Stimulated activated CD8-positive, alpha-beta memory T cell treated with anti-CD3 and anti-CD28 coated beads, Interleukin-7, amount 100 ng/mL, for 1 hour (primary cell): ENCODE measurements at places on chromosomes 3 and 15.

- DNase-seq, result no peak
These were observed 1.7 kb downstream of the SLMAP start for GRCh38 chr3:57757642-57758297.

- no peak for DNase-seq
These were observed 162.5 kb downstream of the FNDC3B start for GRCh38 chr3:172201870-172202236.

DNA sequence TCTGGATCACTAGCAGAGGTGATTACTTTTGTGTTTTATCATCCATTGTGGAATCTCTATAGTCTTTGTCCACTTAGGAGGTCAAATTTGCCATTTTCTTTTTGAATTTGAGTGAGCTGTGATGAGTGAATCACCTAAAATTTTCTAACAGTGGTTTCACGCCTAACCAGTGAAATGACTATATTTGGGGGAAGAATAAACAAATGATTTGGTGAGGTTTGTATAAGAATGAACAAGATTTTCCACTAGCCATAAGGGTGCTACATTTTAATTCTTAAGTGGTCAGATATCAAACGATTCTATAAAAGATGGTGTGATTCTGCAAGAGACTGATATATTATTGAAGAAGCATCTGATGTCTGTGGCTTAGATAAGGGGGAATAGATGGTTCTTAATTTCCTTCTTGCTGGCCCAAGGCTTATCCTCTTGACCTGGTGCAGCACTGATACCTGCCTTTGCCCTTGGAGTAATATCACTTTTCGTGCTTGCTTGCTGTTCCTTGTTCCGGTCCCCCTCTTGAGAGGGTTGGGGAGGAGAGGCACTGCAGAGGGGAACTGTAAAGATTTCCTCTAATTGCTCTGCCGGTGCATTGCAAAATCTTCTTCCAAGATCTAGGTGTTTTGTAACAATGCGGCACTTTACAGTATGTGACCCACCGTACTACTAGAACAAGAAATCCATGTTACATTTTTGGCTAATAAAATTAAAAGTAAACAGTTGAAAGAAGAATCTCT is 14.5 kb downstream of the C3orf20 start:
- DNase-seq, result no peak

- no peak for DNase-seq
These were observed 99.1 kb downstream of the SSR3 start for GRCh38 chr3:156455839-156456238.

- no peak for DNase-seq
These were observed 140.2 kb downstream of the GBE1 start for GRCh38 chr3:81621277-81621676.

DNA sequence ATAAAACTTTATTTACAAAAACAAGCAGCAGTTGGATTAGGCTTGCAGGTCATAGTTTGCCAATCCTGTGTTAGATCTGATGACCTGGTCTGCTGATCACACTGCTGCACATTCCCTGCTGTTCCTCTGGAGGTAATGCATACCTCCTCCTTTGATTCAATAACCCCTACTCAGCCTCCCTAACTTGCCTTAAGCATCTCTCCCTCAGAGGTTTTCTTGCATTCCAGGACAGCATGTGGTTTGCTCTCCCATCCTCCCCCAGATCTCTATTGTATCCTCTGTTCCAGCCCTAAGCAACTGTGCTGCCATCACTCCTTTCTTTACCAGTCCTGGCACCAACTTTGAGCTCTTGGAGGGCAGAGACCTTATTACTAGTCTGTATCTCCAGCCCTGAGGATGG is 63.4 kb downstream of the CACNA2D3 start:
- DNase-seq, result no peak

DNA sequence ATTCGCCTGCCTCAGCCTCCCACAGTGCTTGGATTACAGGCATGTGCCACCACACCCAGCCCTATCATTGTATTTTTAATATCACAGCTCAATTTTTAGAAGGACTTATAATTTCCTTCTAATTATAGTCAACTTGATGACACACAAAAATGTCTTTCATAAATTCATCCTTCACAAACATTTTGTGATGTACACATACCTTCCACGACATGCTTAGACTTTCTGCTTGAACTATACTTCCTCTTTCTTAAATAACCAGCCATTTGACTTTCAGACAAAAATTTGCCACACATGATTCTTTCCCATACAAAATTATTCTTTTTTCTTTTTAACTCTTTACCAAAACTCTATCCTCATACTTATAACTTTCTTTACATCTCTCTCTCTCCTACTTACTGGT is 48.4 kb upstream of the CCK start:
- no peak for DNase-seq

DNA sequence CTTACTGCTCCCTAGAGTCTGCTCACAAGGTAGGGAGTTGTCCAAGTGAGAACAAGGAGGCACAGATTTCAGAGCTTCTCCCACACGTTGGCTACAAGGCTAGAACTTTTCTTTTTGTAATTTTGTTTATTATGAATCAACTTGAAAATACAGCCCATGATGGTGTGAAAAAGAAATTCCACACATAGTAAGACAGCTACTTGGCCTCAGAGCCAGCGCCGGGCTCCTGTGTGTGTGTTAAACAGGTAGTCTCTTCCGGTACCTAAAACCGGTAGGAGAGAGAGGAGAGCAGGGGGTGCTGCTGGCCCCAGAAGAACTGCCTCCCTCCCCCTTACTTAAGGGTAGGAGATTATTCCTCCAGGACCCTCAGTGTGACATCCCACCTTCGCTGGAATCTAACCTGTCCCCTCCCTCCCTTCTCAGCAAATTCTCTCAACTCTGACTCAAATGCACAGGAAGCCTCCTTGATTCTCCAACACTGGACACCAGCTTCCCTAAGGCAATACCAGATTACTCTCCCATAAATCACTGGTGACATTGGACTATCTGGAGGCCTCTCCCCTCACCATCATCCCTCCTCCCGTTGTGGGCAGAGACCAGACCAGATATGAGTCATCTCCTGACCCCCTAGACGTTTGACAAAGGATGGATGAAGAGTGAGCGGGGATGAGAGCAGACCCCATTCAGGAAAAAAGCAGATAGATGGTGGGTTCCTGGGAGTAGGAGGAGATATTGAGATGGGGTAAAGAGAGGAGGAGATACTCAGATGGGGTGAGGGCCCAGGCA is 4.5 kb upstream of the IP6K1 start:
- DNase-seq, result no peak

DNA sequence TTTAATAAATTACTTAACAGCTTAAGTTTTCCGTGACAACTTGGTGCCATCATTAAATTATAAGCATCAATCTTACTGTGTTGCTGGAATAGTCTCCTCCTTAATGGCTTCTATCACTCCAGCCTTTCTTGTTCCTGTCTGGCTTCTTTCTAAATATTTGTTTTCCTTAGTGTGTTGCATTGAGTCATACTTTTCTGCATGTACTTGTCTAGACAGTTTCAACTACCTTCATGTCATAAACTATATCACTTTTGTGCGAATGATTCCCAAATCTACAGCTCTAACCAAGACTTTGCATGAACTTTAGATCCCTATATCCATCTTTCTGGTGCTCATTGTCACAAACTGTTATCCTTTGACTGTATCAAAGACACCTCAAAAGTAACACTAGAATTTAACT is 78.4 kb downstream of the AKAP13 start:
- no peak for DNase-seq

GRCh38 chr3:36476286-36476942 is 96.1 kb downstream of the STAC start:
- no peak for DNase-seq

DNA sequence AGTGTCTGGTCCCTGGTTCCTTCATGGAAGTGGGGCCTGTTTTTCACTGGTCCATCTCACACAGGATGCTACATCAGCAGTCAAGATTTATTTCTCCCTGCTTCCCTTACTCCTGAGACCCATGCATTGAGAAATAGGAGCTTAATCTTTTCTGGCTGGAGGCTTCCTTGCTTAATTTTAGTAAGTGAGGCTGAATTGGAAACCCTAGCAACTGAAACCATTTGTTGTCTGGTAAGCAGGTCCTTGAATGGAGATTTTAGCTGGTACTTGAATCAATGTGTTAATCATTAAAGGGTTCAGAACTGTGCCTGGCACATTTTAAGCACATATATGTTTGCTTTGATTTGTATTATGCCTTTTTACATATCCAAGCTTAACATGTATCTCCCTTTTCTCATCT is 20.2 kb upstream of the MEF2A start:
- no peak for DNase-seq

- DNase-seq, result no peak
These were observed 105.6 kb upstream of the HES1 start for GRCh38 chr3:194030372-194030771.

DNA sequence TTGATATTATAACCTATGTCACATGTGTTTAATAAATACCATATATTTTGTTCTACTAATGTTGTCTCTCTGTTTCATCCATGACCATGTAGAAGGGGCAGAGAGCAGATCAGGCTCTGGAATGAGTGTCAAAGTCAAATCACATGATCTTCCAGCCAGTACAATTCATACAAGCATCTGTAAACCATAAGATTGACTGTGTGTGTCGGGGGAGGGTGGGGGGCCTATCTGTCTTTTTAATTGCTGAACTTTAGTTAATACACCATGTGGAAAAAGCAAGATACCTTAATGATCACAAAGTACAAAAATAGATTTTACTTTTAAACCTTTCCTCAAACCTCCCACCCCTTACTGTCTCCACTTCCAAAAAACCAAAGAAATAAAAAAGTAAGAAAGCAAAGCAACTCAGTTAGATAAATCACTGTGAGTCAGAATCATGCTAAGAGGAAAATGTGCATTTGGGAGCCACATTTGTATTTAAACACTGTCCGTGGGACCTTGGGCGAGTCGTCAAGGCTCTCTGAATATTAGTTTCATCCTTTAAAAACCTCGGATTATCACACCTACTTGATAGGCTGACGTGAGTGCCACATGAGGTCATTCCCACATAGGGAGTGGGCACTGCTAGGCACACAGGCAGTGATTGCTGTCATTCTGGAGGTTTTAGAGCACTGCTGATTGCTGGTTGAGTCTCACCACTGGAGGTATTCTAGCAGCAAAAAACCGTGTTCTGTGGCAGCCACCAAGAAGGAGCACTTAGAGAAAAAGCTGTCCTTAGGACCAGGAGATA is 21.0 kb upstream of the POLR2M start:
- DNase-seq, result no peak

- DNase-seq, result no peak
These were observed 644.0 kb upstream of the CBLB start for GRCh38 chr3:106512846-106513245.

GRCh38 chr3:193165431-193166120 is 75.4 kb upstream of the PLAAT1 start:
- no peak for DNase-seq

DNA sequence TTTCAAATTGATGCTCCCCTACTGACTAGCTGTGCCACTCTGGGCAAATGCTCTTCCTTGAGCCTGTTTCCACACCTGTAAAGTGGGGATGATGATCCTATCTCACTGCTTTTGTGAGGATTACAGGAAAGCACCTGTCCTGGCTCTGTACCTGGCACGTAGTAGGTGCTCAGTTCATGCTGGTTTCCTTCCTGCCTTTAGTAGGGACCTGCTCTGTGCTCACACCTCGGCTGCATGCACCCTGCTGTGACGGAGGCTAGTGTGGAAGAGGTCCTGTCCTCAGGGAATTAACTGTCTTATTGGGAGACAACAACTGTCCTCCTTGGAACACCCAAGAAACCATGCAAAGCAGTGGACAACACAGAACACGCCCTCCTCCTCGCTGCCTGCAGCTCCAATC is 61.8 kb downstream of the RPL39L start:
- DNase-seq, result no peak

GRCh38 chr3:36954452-36955134 is 9.7 kb upstream of the TRANK1 start:
- DNase-seq, result no peak

GRCh38 chr3:49412632-49413337 is 562 bp downstream of the TCTA start:
- no peak for DNase-seq

DNA sequence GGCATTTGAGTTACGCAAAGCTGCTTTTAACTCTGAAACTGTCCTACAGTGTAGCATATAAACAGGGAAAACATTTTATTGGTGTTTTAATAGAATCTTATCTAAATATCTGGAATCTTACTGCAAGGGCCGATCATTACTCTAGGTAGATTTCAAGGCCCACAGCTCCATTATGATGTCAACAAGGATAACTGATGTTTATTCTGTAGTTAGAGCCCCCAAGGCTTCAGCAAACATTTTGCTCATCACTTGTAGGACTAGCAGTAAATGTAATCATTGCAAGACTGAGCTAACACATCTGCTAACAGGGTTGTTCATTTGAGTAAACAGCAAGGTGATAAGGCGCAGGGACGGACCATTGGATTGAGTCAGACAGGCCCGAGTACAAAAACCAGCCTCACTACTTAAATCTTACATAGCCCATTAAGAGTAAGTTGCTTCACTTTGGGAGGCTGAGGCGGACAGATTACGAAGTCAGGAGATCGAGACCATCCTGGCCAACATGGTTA is 332.5 kb upstream of the TPRG1 start:
- no peak for DNase-seq

DNA sequence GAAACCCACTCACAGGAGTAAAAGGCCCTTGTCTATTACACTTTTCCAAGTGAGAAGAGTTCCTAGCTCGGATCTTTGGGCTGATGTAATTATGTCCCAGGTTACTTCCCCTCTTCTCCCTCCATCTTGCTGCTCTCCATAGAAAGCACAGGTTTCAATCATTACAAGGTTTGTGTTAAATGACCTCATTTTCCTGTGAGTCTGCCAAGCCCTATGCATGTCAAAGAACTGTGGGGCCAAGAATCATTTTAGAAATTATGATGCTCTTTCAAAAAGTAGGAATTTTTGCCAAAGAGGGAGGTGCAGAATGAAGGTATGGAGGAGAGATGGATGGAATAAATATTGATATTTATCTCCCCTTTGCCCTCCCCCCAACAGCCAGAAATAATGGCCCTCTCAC is 129.3 kb upstream of the TPM1 start:
- DNase-seq, result no peak

DNA sequence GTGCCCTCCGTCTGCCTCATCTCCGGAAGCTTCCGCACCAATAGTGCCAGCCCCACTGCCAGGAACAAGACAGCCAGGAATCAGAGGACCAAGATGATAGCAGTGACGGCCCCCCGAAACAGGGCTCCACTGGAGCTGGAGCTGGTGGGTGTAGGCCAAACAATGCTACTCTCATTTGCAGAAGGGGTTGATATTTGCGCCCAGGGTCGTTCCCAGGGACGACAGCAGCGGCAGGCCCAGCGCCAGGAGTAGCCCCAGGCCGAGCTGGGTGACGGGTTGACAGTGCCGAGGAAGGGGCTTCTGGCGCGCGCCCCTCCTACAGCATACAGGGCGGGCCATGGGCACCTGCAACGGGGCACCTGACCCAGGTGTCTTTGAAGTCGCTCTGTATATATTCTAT is 301.4 kb downstream of the CNTN6 start:
- no peak for DNase-seq
